ENCODE measurements at places on chromosomes 7 and 10.

GRCh38 chr7:105885387-105886111, 9.2 kb upstream of the ATXN7L1 start:
- no peak for DNase-seq

- DNase-seq = no peak
Observed at GRCh38 chr7:24793982-24794648, 36.9 kb upstream of the GSDME start.

GRCh38 chr7:17965603-17966002, 25.3 kb upstream of the SNX13 start:
- peak; percentile 19 for DNase-seq

DNA sequence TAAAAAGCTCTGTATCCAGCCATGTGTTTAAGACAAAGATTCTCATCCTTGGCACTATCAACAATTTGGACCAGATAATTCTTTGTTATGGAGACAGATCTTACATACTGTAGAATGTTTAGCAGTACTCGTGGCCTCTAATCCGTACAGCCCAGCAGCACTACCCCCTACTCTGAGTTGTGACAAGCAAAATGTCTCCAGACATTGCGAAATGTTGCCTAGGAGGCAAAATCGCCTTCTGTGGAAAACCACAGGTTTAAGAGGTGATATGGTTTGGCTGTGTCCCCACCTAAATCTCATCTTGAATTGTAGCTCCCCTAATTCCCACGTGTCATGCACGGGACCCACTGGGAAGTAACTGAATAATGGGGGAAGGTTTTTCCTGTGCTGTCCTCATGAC, 186.7 kb downstream of the CHCHD3 start:
- no peak for DNase-seq

GRCh38 chr10:60797200-60797599, 18.9 kb downstream of the CDK1 start:
- DNase-seq = no peak

GRCh38 chr7:142859829-142860228, 5.0 kb downstream of the EPHB6 start:
- DNase-seq = no peak

GRCh38 chr10:23342213-23342884, 2.2 kb downstream of the C10orf67 start:
- DNase-seq = no peak

- no peak for DNase-seq
Observed at GRCh38 chr10:17788646-17789045, 20.5 kb upstream of the MRC1 start.

DNA sequence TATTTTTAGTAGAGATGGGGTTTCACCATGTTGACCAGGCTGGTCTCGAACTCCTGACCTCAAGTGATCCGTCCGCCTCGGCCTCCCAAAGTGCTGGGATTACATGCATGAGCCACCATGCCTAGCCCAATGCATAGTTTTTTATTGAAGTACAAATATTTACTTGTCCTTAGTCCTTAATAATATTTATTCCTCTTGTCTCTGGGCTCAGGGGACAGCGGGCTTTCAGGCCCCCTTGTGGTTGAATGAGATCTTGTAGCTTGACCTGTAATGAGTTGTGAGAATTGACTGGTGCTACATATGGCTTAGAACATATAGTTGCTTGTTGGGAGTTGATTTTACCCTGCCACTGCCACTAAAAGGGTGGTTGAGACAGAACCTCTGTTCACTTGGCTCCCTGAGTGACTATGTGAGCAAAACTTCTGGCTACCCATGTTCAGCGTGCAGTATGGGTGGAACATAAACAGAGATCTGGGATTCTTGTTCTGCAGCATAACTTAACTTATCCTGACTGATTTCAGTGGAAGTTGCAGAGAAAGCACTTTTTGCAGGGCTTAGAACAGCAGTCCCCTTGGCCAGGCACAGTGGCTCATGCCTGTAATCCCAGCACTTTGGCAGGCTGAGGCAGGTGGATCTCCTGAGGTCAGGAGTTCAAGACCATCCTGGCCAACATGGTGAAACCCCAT, 14.9 kb downstream of the CCL26 start:
- peak; percentile 58 for DNase-seq

DNA sequence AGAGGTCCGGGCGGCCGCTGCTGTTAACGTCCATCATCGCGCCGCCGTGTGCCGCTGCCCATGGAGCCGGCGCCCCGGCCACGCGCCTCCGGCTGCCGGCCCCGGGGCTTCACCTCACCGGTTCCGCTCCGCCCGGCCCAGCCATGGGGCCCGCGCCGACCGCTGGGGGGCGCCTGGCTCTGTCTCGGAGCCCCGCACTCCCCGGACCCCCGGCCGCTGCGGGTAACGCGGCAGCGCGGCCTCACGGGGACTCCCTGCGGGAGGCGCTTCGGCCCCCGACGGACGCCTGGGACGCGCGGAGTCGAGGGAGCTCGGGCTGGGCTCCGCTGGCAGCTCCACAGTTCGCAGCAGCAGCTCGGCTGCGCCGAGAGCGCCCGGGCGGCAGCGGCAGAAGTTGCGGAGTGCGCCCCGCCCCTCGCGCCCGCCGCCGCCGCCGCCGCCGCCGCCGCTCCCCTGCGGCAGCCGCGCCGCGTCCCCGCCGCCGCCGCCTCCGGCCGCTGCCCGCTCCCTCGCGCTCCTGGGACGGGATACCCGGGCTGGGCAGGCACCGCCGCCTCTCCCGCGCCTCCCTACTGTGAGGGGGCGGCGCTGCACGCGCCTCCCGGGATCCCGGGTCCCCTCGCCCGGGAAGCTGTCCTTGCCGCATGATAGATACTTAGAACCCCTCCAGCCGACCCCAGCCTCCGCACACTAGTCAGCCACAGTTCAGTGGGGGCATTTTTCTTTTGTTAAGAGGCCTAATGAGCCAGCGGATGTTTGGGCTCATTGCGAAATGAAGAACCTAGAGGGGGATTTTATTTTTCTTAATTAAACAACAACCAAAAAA, at the start of gene HTR7:
Gene HTR7, minus strand, starts transcription at position 405 of the 826 bp plus-strand sequence. Its CDS starts 368 bp downstream, at position 37.
- DNase-seq = peak; percentile 86

DNA sequence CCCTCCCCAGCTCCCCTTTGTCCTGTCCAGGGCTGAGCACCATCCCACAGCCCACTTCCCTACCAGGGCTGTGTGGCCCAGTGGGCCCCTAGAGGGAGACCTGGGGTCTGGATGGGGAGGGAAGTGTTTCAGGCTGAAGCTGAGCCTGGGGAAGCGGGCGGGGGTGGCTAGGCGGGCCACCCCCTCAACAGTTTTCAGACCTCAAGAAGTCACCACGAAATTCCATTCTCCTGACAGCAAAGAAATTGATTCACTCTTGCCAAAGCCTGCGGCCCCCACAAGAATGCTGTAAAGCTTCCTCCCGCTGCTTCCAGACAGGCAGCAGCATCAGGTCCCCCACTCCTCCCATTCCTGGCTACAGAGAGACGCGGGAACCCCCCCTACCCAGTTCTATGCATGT, 2.5 kb upstream of the LFNG start:
- DNase-seq = peak; percentile 94

DNA sequence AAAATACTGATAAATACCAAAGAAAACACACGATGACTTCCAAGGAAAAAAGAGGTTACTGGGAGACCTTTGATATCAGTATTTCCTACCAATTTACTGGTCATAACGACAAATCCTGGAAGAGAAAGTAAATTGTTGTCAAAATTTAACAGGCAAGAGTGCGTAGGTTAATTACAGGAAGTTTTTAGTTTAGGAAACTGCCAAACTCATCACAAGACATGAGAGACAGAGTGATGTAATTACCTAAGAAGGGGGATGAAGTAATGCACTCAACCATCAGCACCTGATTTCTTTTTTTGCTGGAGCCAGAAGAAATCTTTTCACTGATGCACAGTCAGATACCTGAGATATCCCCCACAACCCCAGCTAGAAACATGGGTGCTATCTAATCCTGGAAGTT, 16.8 kb downstream of the MACC1 start:
- DNase-seq = no peak

DNA sequence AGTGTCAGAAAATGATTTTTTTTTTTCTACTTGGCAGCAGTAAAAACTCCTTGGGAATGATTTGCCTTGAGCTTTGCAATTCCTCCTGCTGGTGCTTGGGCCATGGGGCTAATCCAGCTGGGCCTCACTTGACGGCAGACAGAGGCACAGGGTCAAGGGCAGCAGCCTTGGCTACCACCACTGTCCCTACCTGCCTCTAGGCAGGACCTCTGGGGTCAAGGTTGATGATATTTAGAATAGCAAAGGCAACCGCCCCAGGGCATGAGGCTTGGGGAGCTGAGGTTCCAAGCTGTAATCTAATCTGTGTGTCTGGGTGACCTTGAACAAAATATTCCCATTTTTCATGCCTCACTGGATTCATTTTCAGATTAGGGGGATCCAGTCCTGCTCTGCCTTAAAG, 327.4 kb downstream of the PLXNA4 start:
- no peak for DNase-seq

- no peak for DNase-seq
Observed at GRCh38 chr10:114258274-114258840, 19.3 kb downstream of the VWA2 start.

GRCh38 chr7:87479951-87480350, 4.5 kb upstream of the ABCB4 start:
- no peak for DNase-seq

DNA sequence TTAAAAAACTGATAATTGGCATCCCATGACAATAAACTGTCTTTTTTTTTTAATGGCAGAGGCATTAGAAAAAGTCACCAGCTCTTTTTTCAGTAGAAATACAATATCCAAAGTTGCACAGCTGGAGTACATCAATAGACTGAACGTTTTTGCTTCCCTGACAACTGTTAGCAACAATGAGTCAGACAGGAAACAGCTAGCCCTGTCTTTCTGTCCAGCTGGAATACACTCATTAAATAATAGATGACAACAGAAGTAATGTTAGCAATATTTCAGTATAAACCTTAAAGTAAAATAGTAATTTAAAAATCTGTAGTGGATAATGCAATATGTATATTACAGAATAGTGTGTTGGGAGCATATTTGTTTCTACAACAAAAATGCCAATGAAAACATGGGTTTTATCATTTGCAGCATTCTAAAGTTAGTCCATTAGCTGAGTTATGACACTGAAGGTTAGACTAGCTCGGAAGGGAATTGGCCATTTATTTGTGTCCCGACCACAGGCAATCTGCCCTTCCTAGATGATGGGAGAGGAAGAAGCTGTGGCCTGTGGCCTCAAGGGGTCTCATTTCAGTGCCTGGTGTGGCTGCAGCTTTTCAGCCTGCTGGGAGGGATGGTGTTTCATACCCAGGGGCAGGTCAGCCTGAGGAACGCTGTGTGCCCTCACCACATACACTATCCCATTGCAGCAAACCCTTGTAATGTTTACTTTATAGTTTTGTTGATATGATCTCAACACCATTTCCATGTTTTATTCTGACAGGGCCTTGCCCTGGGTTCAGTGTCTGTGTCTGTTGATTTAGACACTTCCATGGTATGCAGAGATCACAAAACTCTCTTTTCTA, 173.3 kb downstream of the SLC16A9 start:
- peak; percentile 47 for DNase-seq

DNA sequence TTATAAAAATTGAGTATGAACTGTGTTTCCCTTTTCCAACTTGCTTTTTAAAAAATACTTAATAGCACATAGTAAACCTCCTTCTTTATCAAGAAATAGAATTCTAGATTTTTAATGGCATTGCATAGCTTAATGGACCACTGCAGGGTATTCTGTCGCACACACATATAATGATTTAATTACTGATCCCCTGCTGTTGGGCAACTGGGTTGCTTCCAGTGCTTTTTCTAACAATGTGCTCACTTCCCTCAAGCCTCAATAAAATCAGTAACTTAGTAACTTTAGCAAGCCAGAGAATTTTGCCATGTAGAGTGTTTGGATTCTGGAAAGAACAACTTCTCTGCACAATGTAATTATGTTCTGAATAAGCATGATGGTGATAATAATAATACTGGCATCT, 49.1 kb upstream of the PDLIM1 start:
- DNase-seq = no peak

DNA sequence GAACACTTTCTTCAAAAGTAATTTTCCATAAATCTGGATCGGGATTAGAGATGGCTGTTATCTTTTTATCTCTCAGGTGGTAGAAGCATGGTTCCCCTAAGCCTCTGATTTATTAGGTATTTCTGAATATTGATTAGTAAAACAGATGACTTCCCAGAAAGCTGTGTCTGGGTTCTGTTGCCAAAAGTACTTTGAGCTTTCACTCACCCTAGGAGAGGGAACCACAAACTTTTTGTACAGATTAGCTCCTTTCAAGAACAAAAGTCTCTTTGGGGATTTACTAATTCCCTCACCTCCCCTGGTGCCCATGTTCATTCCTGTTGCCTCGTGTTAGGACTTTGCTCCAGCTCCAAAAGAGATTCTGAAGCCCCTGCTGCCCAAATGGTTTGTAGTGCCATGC, 46.7 kb upstream of the STRIP2 start:
- no peak for DNase-seq

DNA sequence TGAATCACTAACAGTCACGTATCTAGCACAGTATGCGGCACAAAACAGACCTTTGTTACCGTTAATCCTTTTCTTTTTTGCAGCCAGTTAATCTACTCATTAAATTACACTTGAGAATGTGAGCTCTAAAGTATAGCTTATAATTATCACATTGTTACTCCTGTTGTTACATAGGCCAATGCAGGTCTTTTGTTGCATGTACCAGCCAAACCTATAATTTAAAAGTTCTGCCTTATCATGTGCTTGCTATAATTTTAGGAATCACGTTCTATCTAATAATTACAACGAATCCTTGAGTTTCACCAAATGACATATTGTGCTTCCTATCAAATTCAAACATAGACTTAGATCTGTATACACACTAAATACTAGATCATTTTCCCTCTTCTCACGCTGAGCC, 245.1 kb downstream of the DGKI start:
- no peak for DNase-seq

- DNase-seq = no peak
Observed at GRCh38 chr10:28892818-28893547, 215.7 kb downstream of the BAMBI start.

DNA sequence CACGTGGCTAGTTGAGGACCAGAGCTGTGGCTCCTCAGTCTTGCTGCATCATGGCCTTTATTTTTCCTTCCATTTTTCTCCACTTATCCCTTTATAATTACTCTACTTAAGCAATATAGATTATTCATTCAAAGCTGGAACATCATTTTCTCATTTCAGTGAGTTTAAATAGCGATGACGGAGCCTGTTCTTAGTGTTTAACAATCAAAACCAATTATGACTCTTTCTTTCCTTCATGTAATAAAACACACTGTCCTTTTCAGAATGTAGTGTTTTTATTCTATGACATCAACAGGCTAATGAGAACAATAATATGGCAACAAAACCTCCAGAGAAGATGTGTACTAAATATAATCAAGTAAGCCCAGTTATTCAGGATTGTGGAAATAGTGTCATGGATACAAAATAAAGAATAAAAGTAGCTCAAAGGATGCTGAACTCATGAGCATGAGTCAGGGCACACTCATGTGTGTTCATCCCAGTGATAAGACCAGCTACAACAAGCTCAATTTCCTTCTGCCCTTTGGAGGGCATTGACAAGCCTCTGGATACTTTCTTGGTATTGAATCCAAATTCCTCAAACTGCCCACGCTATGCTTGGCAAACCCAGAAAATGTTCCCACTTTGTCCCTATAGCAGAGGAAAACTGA, 188.4 kb downstream of the CYP26A1 start:
- no peak for DNase-seq

DNA sequence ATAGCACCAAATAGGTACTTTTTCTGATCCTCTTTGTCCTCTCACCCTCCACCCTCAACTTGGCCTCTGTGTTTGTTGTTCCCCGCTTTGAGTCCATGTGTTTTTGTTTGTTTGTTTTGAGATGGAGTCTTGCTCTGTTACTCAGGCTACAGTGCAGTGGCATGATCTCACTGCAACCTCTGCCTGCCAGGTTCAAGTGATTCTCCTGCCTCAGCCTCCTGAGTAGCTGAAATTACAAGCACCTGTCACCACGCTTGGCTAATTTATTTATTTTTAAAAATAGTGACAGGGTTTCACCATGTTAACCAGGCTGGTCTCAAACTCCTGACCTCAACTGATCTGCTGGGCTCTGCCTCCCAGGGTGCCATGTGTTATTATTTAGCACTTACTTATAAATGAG, 5.3 kb downstream of the ZNF273 start:
- DNase-seq = no peak

Measured in AG08396 (cell line).